Stimulated activated CD4-positive, alpha-beta T cell treated with anti-CD3 and anti-CD28 coated beads, Interleukin-15, amount 100 ng/mL, for 1 hour (primary cell): ENCODE measurements at places on chromosomes 3 and 15.

DNA sequence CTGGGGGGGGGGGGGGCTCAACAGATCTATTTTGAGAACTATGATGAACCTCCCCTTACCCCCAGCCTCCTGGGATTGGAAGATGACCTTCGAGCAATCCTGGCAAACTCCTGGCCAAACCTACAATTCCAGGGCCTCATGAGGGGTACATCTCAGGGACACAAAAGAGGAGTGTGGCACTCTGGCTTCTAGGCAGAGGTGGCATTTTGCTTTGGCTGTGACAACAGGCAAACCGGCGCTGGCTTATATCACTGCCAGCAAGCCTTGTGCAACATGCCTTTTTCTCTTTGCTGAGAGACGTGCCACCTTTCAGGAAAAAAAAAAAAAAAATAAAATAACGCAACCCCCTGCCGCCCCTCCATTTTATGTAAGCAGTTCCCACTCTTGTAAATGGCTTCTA, 31.8 kb upstream of the FEZF2 start:
- no peak for DNase-seq

DNA sequence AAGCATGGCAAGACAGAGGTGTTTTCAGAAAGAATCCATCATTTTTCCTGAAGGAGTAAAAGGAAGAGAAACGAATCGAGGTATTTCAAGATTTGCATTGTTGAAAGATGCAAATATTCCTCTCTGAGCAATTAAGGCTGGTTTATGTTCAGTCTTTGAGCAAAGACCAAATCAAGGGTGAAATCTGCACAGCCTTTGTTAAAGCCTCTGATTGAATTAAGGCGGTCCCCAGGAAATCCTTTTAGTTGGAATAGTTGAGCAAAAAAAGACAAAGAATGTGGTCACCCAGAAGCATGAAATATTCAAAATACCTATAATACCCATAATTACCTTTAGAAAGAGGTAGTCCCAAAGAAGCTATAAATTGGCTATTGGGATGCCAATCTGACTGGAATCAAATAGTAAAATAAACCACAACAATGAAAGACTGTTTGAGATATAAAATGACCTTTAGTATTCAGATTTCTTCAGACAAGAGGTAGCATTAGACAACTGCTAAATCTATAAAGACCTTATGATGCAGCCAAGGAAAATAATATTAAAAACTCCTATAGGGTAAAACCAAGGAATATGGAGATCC, 1218.1 kb downstream of the ROBO2 start:
- DNase-seq: no peak

- DNase-seq: no peak
Measured at GRCh38 chr15:92288755-92289154, 104.9 kb upstream of the ST8SIA2 start.

GRCh38 chr3:126546013-126546412, 12.7 kb downstream of the C3orf22 start:
- no peak for DNase-seq

DNA sequence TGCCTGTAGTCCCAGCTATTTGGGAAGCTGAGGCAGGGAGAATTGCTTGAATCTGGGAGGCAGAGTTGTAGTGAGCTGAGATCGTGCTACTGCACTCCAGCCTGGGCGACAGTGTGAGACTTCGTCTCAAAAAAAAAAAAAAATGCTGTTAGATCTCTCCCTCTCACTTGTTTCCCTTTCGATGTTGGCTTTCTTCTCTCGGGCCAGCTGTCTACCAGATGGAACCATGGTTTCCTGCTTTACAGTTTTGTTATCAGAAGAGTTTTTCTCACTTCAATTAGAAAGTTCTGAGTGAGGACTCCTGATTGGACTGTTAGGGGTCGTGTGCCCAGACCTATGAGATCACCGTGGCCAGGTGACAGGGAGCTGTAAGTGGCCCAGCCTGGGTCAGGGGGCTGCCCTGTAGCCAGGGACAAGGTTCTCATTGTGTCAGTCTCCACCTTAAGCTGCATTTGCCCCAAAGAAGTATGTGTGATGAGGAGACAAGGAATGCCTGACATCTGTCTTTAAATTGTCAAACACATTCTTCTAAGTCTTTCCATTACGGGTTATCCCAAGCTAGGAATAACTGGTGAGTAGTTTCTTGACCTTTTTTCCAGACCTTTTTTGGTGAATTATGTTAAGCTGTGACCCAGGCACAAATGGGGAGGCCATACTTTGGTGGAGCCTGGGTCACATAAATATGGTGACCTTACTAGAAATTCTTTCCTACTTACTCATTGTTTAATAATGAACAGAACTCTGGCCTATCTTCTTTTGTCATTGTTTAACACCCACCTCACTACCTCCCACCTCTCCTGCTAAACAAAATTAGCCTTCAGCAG, 25.2 kb downstream of the SNAPC5 start:
- no peak for DNase-seq

DNA sequence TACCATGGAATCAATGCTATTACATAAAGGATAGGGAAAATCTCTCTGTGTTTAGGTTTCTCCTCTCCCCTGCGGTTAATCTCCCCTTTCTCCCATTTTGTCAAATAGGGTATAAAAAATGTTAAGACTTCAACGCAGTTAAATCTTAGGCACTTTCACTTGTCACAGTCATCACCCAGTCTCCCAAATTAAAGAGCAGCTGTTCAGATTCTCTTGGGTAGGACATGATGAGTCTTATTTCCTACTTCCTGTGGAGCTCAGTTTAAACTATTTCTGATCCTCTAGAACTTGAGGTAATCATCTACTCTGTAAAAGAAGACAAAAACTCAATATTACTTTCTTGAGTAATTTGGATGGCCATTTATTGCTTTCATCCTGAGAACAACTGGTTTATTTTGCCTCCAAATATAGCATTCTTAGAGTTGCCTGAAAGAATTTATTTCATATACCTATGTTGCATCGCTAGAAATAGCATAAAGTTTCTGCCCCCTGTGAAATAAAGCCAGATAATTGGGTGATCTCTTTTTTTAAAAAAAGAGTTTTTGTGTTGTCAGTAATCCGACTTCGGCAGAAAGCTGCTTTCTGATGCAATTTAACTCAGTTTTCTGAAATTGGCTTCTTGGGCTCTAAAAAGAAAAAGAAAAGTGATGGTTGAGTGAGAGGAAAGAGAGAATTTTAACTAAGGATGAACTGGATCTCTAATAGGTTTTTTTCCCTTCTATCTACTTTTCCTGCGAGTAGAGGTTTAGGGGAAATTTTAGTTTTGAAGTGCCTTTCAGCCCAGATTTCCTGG, 20.7 kb downstream of the RAP2B start:
- DNase-seq: no peak
